ENCODE measurements at places on chromosomes 6 and 20.

- peak; percentile 62 for DNase-seq
Measured at GRCh38 chr6:34055223-34055933, 90.5 kb downstream of the GRM4 start.

DNA sequence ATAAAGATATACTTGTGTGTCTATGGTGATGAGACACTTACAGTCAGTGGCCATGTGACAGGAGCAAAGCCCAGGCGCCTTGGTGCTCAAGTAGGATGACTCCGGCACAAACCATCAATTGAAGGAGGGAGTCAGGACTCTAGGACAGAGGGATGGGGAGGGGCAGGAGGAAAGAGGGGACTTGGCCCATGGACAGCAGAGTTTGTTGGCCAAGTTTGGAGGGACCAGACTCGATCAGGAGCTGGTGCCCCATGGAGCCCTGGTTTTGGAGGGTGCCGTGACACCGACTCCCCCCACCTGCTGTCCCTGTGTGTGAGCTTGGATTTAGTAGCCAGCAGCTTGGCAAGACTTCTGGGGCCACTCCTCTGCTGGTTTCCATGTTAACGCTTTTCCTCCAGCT lies 66.1 kb downstream of the ADNP start:
- no peak for DNase-seq

DNA sequence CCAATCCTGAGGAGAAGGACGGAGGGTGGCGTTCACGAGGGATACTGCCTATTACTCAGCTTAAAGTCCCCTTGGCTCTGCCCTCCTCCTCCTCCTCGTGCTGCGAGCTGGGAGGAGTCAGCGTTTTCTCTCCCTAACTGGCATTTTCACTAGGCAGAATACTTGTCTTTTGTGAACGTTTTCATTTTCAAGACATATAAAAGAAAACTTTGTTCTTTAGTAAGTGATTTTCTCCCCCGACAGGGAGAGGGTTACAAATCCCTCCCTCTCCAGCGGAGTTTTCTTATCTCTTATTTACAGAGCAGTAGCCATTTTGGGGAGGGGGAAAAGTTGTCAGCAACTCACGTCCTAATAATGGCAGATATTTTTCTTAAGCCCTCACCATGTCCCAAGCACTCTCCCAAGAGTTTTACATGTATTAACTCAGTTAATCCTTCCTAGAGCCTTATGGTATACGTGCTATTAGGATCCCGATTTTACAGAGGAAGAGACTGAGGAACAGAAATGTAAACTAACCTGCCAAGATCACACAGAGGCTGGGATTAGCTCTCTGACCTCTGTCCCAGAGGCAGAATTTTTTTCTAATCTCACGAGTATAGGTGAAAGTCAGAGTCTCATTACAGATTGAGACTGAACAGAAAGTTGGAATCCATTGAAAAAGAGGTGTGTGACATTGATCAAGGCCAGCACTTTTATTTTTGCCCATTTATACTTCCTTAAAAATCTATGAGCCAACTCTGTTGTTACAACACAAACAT lies 30.0 kb upstream of the ZNF217 start:
- DNase-seq = no peak

- no peak for DNase-seq
Measured at GRCh38 chr6:146123616-146124015, 94.8 kb downstream of the GRM1 start.

GRCh38 chr6:146895772-146896061 lies 296.9 kb downstream of the ADGB start:
- no peak for DNase-seq

DNA sequence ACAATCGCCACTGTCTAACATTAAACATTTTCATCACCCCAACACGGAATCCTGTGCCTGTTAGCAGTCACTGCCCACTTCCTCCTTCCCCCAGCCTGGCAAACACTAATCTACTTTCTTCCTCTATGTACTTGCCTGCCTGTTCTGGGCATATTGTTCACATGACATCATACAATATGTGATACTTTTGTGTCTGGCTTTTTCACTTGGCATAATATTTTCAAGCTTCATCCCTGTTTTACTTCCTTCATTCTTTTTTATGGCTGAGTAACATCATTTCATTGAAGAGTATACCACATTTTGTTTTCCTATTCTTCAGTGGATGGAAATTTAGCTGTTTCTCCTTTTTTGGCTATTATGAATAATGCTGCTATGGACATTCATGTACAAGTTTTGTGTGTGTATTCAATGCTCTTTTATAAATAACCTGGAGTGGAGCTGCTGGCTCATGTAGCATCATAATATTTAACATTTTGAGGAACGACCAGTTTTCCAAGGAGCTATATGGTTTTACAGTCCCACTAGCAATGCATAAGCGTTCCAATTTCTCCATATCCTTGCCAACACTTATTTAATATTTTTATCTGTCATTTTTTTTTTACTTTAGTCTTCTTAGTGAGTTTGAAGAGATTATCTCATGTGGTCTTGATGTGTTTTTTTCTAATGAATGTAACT lies 360.1 kb downstream of the HDGFL1 start:
- no peak for DNase-seq

- DNase-seq = no peak
Measured at GRCh38 chr6:21808045-21808470, 214.5 kb downstream of the SOX4 start.

- DNase-seq = no peak
Measured at GRCh38 chr20:9211016-9211760, 142.3 kb downstream of the PLCB4 start.

DNA sequence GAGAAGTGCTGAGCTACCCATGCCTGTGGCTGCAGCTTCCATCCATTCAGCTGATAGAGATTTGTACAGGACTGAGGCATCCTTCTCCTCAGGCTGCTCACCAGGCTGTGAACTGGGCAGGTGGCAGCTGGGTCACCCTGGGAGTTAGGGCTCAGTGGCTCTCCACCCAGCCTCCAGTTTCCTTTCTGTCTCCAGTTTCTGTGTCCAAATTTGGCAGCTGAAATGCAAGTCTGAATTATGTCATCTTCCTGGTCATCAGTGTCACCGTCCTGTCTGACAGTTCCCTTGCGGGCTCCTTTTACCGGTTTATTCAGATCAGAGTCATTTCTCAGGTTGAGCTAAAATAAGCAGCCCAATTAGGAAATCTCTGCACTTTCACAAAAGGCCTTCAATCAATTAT lies 93.3 kb downstream of the EDN1 start:
- DNase-seq = no peak

DNA sequence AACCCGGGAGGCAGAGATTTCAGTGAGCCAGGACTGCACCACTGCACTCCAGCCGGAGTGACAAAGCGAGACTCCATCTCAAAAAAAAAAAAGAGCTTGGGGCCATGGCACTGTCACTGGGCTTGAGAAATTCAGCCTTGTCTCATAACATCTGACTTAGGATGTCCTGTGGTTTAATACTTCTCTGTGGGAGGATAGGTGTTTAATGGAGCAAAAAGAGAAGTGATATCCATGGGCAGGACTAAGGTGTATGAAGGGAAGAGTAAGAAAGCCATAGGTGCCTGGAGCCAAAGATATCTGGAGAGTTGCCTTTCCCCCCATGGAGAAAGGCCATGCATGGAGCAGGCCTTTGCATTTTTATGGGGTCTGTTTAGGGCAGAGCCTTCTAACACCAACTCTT lies 11.2 kb downstream of the BMP6 start:
- no peak for DNase-seq

- no peak for DNase-seq
Measured at GRCh38 chr6:111573131-111573883, 32.4 kb downstream of the TRAF3IP2 start.

DNA sequence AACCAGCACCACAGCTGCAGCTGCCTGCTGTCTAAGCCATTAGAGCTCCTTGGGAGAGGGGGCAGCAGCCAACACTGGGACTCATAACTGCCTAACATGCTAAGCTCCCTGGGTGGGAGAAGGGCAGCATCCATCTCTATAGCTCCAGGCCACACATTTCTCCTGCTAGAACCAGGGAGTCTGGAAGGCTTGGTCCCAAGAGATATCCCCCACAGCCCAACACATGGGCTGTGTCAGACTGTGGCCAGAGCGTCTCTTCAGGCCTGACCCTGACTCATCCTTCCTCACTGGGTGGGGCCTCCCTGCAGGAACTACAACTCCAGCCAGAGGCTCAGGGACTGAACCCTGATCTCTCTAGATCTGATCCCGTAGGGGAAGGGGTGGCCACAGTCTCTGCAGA lies 411.1 kb downstream of the HDGFL1 start:
- no peak for DNase-seq

DNA sequence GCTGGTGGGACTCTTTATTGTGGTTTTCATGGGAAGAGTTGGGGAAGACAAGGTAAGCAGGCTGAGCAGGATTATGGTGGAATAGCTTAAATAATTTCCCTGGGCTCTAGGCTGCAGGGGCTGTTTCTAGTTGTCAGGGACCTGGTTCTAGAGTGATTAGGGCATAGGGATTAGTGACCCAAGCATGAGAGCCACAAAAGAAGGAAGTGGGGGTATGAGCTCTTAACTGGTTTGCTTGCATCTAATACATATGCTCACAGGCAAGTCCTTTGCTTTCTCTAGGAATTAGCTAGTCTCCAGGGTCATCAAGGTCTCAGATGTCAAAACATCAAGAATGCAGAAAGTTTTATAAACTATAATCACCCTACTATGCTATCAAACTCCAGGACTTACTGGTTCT lies 67.5 kb upstream of the NRN1 start:
- no peak for DNase-seq

GRCh38 chr6:131854803-131855202 lies 47.0 kb downstream of the ENPP1 start:
- no peak for DNase-seq

DNA sequence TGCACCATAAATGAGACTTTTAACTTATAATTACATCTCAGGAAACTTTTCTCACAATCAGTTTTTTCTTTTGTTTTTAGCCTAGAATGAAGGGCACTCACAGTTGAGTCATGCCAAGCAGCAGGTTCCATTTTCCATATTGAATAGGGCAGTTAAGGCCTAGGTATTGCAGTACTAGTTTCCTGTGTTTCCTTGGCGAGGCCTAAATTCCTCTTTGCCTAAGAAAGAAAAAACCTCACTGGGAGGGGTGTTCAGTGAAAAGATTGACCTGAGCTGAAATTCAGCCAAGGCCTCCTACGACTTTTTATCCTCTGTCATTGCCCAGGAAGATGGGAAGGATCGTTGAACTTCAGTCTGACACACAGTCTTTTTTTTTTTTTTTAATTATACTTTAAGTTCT lies 85.5 kb downstream of the IMPG1 start:
- DNase-seq = no peak

- no peak for DNase-seq
Measured at GRCh38 chr20:7124120-7124519, 356.6 kb downstream of the BMP2 start.

DNA sequence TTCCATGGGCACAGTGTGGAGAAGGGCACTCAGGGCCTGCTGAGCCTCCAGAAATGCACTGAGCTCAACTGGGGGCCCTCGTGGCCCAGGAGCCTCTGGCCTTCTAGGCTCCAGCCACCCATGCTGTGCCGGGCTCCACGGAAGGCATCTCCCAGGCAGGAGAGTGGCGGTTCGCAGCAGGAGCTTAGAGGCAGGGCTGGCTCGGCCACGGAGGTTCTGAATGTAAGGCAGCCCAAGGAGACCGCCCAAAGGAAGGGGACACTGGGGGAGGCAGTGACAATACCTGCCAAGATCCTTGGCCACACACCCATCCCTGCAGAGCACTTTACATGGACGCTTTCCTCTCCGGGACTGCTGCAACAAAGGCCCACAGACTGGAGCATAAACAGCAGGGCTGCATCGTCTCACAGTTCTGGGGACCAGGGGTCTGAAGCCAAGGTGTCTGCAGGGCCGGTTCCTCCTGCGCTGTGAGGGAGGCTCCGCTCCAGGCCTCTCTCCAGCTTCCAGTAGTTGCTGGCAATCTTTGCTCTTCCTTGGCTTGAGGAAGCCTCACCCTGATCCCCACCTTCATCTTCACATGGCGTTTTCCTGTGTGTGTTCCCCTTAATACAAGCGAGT lies 128.2 kb upstream of the CDH4 start:
- no peak for DNase-seq

GRCh38 chr6:117404548-117404947 lies 21.2 kb downstream of the ROS1 start:
- DNase-seq = no peak

DNA sequence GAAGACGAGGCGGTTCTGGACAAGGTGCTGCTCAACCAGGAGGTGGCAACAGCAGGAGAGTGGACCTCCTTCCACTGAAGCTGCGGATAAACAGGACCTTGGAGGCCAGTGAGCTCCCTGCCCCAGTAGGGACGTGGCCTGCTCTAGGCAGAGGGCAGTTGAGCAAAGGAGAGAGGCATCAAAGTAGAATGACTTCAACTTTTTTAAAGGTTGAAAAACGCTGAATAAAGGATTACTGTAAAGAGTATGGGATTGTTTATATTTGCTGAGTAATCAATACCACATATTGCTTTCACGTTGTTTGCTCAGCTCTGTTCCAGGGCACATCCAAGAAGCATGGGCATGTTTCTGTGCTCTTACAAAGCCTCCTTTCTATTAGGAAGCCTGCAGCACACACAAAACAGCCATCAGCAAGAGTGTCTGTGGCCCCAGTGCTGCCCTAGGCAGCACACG lies 48.1 kb downstream of the ERMARD start:
- no peak for DNase-seq

DNA sequence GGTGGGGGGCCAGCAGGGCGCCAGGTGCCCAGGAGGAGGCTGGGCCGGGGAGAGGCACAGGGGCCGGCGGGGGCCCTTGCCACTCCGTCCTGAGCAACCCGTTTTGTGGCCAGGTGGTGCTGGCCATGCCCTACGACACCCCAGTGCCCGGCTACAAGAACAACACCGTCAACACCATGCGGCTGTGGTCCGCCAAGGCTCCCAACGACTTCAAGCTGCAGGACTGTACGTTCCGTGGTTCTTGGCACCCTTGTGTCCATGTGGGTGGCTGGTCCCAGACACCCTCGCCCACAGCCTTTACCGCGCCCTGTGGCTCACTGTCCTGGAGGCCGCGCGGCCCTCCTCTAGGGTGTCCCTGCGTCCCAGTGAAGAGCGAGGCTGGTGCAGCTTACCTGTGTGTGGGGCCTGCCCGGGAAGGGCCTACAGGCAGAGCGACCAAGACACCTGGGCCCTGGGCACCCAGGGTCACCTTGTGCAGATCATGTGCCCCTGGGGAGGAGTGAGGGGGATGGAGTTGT lies 28.7 kb downstream of the PYGB start:
- peak; percentile 2 for DNase-seq

GRCh38 chr20:51326201-51326819 lies 216.2 kb downstream of the NFATC2 start:
- peak; percentile 57 for DNase-seq

DNA sequence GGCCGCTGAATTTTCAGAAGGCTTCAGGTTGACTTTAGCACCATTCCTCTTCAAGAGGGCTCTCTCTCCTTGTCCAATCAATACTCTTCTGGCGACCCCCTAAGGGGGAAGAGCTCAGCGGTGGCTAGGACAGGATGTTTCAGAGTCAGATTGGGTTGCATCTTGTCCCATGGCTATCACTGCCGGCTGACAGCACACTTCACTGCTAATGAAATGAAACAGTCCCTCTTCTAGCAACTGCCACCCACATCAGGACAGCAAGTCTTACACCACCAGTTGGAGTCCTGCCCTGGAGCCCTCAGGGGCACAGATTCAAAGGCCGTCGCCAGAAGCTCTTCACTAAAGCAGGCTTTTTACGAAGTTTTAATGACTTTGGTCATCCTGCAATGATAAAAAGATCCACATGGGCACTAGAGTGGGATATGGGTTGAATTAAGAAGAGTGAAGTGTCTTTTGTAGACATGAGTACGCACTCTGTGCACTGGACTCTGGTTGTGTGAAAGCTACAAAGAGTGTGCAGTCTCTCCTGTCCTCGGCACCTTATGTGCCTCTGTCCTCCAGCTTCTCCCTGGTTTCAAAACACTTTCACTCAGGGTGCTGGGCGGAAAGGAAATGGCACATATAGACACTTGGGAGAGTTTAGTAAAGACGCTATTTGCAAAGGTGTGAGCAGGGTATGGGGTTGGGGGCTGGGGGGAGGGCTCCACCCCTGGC lies 66.1 kb upstream of the SLC22A16 start:
- DNase-seq = no peak
